Stimulated activated naive CD4-positive, alpha-beta T cell treated with Interleukin-2 at 50 U/mL for 16 hours (primary cell): ENCODE measurements at places on chromosomes 11 and 22.

- no peak for DNase-seq
Observed at GRCh38 chr22:30204742-30205111, 41.8 kb downstream of the LIF start.

- no peak for DNase-seq
Observed at GRCh38 chr11:20656901-20657300, 12.5 kb upstream of the NELL1 start.

DNA sequence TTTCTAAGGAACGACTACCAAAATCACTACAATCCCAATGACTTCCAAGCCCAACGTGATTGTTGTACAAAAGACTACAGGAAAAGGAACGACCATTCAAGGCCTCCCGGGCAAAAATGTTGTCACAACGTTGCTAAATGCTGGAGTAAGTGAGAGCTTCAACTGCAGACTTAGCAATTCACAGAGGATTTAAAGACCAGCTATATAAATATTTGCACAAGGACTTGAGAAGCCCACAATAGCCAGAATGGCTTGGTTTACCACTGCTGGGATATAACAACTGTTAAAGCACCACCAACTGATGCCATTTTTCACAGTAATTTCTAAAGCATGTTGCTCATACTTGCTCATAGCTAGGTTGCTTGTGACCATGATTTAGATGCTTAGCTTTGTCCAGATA lies 78.3 kb downstream of the EMSY start:
- no peak for DNase-seq

- DNase-seq = no peak
Observed at GRCh38 chr11:59510941-59511589, at the start of gene OR4D9. Gene OR4D9 (plus strand): TSS chr11:59511539. CDS start chr11:59514913, 3,374 bp downstream.

DNA sequence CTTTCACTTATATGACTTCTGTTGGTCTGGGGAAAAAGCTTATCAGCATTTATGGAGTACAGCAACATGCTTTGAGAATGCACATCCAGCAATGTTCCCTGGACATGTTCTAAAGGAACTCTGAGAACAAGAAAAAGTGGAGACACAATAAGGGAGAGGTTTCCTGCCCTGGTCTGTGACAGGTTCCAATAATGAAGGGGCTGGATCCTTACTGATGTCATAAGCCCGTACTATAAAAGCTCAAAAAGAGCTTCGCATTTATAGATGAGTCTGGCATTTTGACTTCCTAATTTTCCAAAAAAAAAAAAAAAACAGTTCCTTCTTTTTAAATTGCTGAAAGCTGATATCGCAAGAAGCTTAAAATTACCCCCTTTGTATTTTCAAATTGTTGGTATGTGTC lies 129.1 kb downstream of the MPPED2 start:
- DNase-seq = no peak

DNA sequence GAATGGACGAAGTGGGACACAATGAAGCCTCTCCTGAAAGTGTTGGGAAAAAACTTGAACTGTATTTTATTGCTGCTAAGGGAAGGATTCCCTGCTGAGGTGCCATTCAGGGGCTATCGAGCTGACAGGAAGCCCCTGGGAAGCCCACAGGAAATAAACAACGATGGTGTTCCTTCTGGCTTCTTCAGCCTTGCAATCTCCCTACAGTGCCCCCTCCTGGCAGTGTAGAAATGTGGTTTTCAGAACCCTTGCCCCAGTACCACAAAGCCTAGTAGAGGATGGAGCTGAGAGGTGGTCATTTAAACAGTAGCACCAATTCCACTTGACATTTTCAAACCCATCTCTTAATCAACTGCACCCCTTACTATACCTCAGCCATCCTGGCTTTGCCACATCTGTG lies 676.7 kb upstream of the ARHGAP42 start:
- DNase-seq = no peak

DNA sequence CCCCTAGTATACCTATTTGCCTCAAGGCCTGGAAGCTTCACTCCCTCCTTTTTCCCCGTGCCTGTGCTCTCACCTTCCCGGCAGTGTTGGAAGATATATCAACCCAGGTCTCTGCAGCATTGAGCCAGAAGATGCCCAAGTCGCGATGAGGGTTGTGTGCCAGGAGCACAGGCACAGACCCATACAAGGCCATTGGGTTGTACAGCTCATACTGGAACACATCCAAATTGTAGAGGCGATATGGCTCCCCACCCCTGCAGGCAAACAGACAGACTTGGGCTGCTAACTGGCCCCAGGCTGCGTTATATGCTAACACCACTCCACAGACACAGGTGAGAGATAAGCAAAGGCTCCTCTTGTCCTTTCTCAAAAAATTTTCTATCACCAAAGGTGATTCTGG lies 10.7 kb upstream of the B3GAT3 start:
- no peak for DNase-seq

DNA sequence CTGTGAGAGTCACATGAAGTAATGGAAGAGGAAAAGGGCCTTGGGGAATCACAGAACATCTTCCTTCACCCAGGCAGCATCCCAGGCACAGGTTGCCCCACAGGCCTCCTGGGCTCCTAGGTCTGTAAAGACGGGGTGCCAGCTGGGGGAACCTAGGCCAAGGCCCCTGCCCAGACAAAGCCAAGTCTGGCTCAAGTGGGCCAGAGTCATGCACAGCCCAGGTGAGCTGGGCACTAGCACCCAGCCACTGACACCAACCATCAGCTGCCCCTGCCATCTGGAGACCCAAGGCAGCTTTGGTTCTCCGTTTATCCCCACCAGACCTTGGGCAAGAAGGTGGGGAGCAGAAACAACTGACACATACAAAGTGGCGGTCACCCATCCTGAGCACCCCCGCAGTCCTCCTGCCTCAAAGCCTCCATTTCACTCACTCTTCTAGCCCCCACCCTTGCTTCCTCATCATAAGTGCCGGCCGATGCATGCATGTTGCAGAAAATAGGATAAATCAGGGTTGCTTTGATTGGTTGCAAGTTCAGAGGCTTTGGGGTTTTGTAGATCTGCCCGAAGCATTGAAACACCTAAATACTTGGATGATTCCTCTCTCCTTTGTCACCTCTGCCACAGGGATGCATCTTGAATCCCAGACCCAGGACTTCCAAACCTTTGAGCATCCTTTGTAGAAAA lies 26.5 kb upstream of the TMPRSS4 start:
- no peak for DNase-seq

- DNase-seq = no peak
Observed at GRCh38 chr11:46130286-46130940, 9.2 kb upstream of the PHF21A start.

DNA sequence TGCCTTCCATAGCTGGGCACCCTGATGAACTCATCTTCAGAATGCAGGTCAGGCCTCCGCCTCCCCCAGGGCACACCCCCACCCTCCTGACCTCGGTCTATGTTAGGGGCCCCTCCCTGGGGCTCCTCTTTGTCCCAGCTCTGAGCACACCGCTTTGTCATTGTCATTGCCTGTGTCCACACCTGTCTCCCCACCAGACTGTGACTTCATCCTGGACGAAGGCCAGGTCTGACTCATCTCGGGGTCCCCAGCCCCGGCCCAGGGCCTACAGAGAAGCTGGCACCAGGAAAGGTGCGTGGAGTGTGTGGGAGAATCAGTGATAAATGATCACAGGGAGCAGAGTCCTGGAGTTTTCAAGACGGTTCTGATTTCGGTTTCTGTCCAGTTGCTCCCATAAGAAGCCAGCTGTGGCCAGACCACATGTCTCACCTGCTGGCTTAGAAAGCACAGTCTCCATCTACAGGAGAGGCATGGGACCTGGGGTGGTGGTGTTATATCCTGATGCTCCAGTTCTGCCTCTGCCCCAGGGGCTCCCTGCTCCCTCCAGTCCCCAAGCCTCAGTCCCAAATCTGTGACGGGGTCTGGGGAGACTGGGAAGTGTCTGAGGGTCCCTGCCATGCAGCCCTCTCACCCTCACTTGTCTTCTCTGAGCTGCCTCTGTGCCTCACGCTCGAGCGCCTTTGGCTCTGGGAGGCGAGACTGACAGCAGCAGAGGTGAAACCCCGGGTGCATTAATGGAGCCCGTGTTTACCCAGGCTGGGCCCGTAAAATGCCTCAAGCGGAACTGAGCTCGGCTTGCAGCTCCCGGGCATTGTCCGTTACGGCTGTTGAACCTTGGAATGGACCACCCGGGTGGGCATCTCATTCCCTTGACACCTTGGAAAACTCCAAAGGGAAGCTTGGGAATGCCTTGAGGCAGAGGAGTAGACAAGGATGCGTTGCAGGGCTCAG lies 85.5 kb upstream of the WNT11 start:
- DNase-seq = no peak

DNA sequence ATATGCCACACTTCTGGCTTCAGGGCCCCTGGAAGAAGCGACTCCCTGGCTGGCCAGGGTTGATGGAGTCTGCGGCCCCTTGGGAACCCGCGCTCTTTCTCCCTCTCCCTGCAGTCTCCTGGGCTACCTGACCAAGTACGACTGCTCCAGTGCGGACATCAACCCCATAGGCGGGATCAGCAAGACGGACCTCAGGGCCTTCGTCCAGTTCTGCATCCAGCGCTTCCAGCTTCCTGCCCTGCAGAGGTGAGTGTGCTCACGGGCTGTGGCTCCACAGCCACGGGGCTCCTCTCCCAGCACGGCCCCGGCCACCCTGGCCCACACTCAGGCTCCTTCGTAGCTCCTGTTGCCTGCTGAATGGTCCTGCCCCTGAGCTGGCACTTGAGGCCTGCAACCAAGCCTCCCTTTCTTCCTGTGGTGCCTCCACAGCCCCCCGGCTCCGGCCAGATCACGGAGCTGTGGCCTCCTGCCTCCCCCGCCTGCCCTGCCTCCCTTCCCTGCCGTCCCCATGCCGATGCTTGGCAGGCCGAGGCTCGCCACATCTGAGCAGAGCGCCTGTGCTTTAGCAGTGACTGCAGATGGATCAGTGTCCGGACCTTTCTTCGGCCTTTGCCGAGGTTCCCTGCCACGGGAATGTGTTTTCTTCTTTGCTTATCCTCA lies 36.2 kb upstream of the KRTAP5-7 start:
- no peak for DNase-seq

- DNase-seq = no peak
Observed at GRCh38 chr11:60991457-60991856, 20.0 kb downstream of the CD6 start.

GRCh38 chr11:297586-298405 lies 1.5 kb downstream of the IFITM5 start:
- DNase-seq = peak; percentile 23
